ENCODE measurements at places on chromosomes 2 and 18.

- no peak for DNase-seq
Measured at GRCh38 chr2:134393075-134393461, 139.2 kb downstream of the MGAT5 start.

- no peak for DNase-seq
Measured at GRCh38 chr2:73281244-73281643, 3.0 kb downstream of the FBXO41 start.

- DNase-seq = no peak
Measured at GRCh38 chr2:100352521-100352920, 30.2 kb upstream of the LONRF2 start.

- DNase-seq = no peak
Measured at GRCh38 chr2:7665880-7666279, 748.7 kb downstream of the RNF144A start.

DNA sequence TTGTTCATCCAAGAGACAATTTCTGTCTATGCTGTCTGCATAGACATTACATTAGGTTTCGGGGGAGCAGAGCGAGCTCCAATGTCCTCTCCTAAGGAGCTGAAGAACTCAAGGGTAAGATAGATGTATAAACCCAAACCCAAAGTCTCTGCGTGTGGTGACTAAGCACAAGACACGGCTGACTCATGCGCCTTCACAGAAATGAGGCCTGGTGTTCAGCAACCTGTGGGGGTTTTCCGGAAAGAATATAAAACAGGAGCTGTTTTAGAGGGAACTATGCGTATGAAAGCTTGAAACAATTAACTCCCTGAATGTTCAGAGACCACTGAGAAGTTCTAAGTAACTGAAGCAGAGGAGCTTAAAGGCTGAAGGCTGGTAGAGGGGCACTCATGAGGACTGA is 154.7 kb downstream of the SOX11 start:
- DNase-seq = no peak

GRCh38 chr18:35457140-35457704 is 40.5 kb downstream of the INO80C start:
- DNase-seq = peak; percentile 47

DNA sequence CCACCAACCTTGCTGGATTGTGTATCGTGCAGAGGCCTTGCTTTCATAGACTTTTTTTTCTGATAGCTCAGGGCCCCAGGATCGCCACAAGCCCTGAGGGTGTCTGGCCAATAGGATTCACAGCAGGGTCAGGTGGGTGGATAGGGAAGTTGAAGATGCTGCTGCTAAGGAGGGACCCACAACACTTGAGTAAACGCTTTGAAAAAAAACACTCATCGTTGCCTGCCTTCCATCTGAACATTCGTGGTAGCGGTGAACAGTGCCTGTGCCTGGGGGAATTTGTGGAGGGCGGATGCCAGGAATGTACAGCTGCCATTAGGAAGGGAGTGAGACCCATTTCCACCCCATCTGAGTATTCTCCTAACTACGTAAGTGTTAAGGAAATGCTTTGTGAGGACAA is 104.6 kb upstream of the TPO start:
- no peak for DNase-seq

GRCh38 chr2:220855296-220855695 is 716.8 kb downstream of the EPHA4 start:
- DNase-seq = no peak

DNA sequence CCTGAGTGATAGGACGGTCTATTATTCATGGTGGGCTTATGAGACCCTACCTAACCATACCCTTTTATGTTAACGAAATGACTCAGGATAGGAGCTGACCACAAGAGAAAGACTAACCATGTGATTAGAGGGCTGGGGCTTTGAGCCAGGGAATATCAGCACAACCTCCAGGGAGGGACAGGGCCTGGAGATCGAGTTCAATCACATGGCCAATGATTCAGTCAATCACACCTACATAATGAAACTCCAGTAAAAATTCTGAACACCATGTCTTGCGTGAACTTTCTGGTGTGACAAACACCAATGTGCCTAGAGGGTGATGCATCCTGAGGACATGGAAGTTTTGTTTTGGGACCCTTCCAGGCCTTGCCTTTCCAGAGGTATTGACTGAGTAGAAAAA is 2.2 kb upstream of the TEX51 start:
- no peak for DNase-seq

- DNase-seq = no peak
Measured at GRCh38 chr2:177585234-177585863, 192.8 kb downstream of the AGPS start.

GRCh38 chr2:220489121-220489520 is 861.7 kb downstream of the SLC4A3 start:
- no peak for DNase-seq

DNA sequence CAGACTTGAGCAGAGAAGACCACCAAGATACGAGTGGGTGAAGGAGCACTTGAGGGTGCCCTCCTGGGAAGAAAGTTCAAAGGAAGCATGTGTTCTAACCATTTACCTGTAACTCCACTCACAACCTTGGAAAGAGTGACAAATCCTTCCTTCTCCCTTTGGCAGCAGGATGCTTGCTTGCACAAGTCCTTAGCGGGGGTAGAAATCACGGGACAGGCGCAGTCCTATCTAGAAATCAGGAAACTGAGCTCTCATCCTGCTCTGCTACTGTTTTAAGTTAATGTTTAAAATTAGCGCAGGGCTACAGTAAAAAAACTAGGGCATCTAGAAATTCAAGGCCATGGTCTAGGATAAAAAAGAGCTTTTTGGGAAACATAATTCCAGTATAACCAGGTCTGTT is 100.9 kb upstream of the PTPRM start:
- no peak for DNase-seq

- no peak for DNase-seq
Measured at GRCh38 chr2:235810252-235810651, 316.4 kb downstream of the AGAP1 start.

GRCh38 chr2:230140667-230141066 is 71.9 kb upstream of the SLC16A14 start:
- DNase-seq = no peak

DNA sequence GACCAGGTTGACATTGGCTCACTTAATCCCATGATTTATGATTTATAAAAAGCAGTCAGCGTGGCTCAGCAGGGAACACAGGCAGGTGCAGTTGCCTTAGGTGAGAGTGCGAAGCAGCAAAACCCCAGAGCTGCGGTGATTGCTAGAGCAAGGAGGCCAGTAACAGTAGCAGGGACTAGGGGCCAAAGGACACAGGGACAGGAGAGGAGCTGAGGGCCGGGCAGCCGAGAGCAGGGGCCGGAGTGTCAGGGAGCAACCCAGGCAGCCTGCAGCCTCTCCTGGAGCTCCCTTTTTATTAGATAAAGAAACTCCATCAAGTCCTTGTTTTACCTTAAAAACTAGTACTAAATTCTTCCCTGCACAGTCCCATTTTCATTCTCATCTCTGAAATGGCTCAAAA is 4.3 kb downstream of the MC2R start:
- no peak for DNase-seq

- peak; percentile 19 for DNase-seq
Measured at GRCh38 chr2:206084870-206085741, 868 bp downstream of the INO80D start.

DNA sequence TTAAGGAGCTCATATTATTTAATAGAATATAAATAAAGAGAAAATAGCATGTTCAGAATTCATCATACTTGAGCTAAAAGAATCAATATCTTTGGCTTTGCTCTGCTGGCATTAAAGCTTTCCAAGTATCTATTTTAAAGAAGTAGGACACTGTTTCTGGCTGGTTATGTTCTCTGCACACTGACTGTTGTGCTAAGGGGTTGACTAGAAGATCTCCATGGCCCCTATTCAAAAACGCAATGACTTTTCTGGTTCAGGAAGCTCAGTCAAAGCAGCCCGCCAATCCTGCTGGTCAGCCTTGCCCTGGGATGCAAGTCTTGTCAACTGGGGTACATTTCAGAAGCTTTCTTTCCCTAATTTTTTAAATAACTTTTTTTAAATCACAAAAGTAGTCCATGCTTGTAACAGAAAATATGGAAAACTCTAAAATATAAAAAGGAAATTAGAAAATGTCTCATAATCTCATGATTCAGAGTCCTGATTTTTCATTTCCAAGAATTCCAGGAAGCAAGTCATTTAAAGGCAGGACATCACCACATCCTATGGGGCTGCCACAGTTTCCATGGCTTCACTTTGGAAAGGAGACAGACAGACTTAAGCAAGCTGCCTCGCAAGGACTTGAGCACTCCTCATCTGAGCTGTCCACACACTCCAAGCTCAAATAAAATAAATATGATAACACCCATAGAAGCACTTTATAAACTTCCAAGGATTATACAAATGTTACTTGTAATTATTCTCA is 195.1 kb downstream of the TXNL1 start:
- DNase-seq = no peak

DNA sequence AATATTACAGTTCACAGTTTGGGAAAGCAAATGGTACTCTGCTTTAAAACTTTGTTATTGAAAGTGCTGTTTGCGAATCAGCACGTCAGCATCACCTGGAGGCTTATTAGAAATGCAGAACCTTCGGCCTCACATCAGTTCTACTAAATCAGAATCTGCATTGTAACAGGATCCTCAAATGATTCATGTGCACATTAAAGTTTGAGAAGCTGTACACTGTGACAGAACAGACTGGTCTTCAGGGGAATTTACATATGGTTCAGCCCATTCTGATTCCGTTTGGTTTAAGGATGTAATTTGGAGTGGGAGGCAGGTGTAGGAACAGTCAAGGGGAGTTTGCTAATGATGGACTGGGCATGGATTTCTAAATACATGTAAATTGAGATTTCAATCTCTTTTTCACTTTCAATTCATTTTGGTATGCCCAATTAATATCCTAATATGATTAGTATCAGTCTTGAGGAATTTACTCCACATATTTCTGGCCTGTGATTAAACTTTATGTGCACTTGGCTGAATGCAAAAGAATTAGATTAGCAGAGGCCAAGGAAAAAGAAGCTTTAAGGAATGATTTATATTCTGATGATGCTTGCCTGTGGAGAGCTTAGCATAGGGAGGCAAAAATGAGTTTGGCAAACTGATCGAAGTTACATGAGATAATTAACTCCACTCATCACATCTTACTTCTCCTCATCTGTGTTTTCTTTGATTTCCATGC is 248.8 kb downstream of the XIRP2 start:
- peak; percentile 71 for DNase-seq

GRCh38 chr2:221731432-221732145 is 159.5 kb upstream of the EPHA4 start:
- DNase-seq = peak; percentile 39

- no peak for DNase-seq
Measured at GRCh38 chr2:25109822-25110221, 58.6 kb downstream of the POMC start.

- DNase-seq = peak; percentile 8
Measured at GRCh38 chr2:62343636-62344337, 147.9 kb downstream of the B3GNT2 start.

- DNase-seq = no peak
Measured at GRCh38 chr2:205845446-205845845, 163.1 kb downstream of the NRP2 start.

- DNase-seq = no peak
Measured at GRCh38 chr2:80303006-80303908, 1.3 kb downstream of the LRRTM1 start.

GRCh38 chr2:27009716-27010115 is 23.0 kb upstream of the TMEM214 start:
- DNase-seq = no peak

DNA sequence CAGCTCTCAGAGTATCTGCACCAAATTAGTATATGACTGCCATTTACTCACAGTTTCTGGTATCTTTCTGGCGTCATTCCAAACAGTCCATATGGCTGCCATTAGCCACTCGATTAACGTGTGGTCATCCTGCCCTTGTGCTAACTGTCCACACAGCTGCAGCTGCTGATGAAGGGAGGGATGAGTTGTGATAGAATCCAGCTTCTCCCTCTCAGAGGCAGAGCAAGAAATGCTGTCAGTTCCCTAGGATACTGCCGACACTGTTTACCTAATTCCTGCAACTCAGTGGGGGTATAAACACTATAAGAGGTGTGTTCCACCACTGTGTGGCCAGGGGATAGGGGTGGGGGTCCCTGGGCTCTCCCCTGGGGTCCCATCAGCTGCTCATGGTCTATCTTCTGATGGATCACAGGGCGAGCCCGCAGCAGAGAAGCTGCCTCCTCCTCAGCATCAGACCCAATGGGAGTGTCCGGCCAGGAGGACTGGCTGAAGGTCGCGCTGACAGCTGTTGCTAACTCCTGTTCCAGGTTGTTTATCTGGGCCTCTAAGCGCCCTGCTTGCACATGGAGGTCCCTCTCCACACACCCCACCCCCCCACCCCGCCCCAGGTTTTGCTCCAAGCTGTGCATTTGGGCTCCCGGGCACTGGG is 17.3 kb upstream of the KLHL23 start:
- DNase-seq = no peak

- DNase-seq = peak; percentile 91
Measured at GRCh38 chr18:9914584-9915290, 921 bp downstream of the VAPA start.

- DNase-seq = no peak
Measured at GRCh38 chr18:8562919-8563318, 46.3 kb upstream of the RAB12 start.
